ENCODE measurements at places on chromosomes 6 and 20. TPM values are rescaled to one million over a fixed set of nuclear protein-coding genes. Genes with fewer than 3 reads are reported as not detected.

DNA sequence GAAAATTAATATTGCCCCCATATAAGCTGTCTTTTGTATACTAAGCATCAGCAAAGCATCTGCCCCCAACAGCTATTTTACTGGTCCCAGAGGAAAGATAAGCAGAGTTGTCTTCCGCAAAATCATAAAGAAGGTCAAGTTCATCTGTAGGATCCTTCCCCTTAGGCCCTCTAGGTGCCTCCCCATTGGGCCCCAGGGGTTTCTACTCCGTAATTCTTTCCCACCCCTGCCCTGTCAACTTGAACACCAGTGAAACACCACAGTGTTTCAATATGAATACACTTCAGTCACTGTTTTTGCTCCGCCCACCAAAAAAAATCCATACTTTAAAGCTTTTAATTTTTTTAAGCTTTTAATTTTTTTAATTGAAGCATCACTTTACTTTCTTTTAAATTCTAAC is 159.2 kb downstream of the ATXN1 start:
- no peak for DNase-seq

GRCh38 chr6:138498629-138499302 is 528 bp downstream of the NHSL1 start:
- no peak for DNase-seq

- no peak for DNase-seq
Measured at GRCh38 chr6:15063253-15063853, 182.5 kb upstream of the JARID2 start.

GRCh38 chr6:127791779-127792528 is 108.9 kb downstream of the THEMIS start:
- no peak for DNase-seq

- no peak for DNase-seq
Measured at GRCh38 chr6:139164001-139164400, 29.1 kb downstream of the HECA start.

- no peak for DNase-seq
Measured at GRCh38 chr20:44153636-44154043, 33.3 kb downstream of the JPH2 start.

GRCh38 chr6:81984599-81984998 is 232.1 kb upstream of the TENT5A start:
- DNase-seq = no peak

- no peak for DNase-seq
Measured at GRCh38 chr20:40205971-40206370, 483.1 kb downstream of the MAFB start.

DNA sequence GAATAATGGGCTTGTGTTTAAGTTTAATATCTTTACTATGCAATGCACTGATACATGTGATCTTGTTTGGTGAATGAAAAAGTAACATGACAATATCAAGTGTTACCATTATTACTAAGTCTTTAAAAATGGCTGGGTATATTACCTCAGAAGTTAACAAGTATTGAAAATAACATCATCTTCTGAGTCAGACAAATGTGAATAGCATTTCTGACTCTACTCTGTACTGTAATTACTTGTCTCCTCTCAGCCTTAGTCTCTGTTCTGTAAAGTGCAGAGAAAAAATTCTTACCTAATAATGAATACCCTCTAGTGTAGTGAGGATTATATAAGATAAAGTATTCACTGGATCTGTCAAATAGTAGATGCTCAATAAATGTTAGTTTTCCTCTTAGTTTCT is 47.0 kb upstream of the GCLC start:
- no peak for DNase-seq

- DNase-seq = no peak
Measured at GRCh38 chr6:1747003-1747402, 137.3 kb downstream of the FOXC1 start.

- DNase-seq = peak; percentile 72
Measured at GRCh38 chr20:35511814-35512420, 17.5 kb downstream of the C20orf173 start.

DNA sequence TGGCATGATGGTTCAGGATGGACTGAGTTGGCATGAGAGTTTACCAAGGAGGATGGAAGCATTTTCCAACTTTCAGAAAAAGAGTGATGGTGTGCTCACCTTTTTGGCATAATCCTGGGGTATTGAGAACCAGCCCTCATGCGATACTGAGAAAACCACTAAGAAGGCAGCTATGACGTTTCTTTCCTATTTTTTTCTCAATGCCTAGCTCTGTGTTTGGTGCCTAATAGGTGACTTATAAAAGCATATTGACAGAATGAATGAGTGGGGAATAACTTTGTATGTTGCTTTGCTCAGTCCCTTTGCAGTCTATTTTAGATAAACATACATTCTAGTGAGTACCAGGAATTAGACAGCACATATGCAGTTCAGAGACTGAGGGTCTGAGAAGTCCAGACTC is 816.3 kb downstream of the DHX35 start:
- DNase-seq = no peak

DNA sequence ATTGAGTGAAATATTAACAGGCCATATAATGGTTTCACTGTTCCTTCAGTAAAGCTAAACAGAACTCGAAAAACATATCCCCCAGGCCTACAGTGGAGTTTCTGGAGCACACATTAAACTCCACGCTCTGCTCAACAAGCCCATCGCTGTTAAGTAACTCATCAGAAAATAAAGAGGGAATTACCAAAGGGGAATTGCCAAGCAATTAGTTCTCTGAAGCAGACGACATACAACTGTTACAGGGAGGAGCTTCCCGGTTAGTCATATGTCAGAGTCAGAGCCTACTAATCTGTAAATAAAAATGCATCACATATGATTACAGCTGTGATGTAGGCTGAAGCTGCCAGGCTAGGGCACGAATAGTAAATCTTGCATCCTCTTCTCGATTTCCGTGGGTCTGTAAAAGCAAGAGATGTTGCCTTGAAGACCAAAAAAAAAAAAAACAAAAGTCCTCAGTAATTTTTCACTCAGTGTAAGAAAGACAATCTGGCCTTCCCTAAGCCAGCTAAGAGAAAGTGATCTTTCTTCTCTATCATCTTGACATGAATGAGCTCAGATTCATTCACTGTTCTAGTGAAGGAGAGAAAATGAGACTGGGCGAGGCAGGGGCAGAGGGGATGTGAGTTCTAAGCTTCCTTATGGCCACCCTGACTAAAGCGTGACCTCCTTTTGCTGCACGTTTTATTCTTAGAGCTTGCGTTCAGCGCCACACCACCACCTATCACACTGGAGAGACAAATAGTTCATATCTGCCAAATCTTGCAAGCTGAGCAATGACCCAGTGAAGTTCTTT is 13.8 kb downstream of the ATXN1 start:
- DNase-seq = peak; percentile 73

- DNase-seq = no peak
Measured at GRCh38 chr20:52747845-52748284, 224.3 kb upstream of the TSHZ2 start.

GRCh38 chr6:159169193-159169555 is at the start of gene FNDC1:
Gene FNDC1, plus strand, starts transcription at chr6:159169400. Its CDS starts 197 bp downstream, at chr6:159169597.
- DNase-seq = peak; percentile 40

DNA sequence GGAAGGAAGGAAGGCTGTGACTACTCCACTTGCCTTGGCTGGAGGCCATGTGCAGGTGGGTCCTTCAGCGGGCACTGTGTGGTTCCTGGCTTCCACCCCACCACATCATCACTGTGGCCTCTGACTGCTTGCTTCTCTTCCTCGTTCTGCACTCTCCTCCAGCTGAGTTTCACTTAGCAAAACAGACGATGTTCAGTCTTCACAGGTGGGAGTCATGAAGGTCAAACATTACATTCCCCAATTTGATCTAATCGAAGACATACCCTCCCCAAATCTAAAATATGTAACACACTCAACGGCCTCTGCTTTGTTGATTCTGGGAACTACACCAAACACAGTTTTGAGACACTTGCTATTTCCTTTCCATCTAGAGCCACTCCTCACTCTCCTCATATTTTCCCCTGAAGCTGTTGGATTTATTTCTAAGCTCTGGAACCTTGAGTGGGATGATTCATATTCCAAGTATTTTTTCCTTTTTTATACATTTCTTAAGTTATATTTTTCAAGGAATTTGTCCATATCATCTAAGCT is 132.5 kb upstream of the FOXA2 start:
- no peak for DNase-seq

GRCh38 chr6:1479095-1479494 is 89.7 kb downstream of the FOXF2 start:
- no peak for DNase-seq

- peak; percentile 7 for DNase-seq
Measured at GRCh38 chr6:111481836-111482187, 1.2 kb downstream of the REV3L start.

DNA sequence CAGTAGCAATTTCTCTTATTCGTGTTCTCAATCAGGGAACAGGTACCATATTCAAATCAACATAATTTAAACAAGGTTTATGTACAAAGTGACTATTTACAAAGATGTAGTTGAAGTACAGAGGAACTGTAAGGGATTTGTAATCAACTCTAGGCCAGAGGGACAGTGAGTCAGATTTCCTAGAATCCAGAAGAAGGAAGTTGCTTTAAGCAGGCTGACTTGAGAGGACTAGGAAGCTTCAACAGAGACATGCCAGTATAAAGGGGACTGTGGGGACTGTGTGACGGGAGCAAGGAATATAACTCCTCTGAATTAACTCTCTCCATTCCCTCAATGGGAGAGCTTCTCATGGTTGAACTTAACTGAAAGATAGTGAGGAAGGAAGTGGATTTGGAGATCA is 427.4 kb upstream of the JAG1 start:
- no peak for DNase-seq

- no peak for DNase-seq
Measured at GRCh38 chr20:35918021-35918420, 36.3 kb downstream of the SCAND1 start.

GRCh38 chr6:37702314-37702713 is 4.6 kb upstream of the MDGA1 start:
- DNase-seq = no peak

DNA sequence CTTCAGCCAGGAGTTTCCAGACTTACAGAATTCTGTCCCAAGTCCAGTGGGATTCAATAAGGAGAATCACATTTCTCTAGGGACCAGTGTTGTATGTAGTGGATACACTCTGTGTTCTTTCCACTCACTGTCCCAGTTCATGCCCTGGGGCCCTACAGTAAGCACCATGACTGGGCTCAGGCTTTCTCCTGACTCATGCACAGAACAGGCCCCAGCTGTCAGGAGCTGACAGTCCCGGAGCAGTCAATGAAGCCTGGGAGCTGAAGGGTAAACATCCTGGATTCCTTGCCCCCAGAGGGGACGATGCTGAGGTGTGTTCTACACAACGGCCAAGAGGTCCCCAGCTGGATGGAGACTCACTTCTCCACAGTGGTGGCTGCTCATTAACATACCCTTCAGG is 40.2 kb upstream of the LRFN2 start:
- no peak for DNase-seq

DNA sequence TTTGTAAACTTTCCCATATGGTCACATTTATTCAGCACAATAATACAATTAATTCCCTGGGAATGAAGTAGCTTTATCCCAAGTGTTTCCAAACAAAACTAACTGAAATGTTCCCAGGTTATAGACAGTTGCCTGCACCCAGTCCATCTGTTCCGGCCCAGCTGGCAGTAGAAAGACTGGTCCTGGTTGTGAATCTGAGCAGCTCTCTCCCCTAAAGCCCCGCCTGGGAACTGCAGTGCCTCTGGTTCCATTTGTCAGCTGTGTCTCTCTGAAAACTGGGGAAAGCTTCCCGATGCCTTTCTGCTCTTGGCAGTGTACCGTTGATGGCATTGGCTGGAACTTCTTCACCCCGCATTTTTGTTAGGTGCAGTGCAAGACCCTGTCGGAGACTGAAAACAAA is 8.7 kb downstream of the MTHFD1L start:
- DNase-seq = peak; percentile 95

- DNase-seq = peak; percentile 79
Measured at GRCh38 chr20:47358039-47358671, 1.7 kb upstream of the ZMYND8 start.

WFDC5 gene
- polyA plus RNA-seq = not detected

GDAP1L1 gene
- polyA plus RNA-seq = 137 TPM

GSTA1 gene
- not detected for polyA plus RNA-seq

ZNF322 gene
- 8.6 TPM for polyA plus RNA-seq

RANBP9 gene
- 61.8 TPM for polyA plus RNA-seq

LY86 gene
- 3.6 TPM for polyA plus RNA-seq

NR2E1 gene
- polyA plus RNA-seq = 3.0 TPM

SRSF12 gene
- 5.8 TPM for polyA plus RNA-seq

CD93 gene
- polyA plus RNA-seq = 8.5 TPM

PPP2R5D gene
- 120 TPM for polyA plus RNA-seq

TRERF1 gene
- 4.9 TPM for polyA plus RNA-seq

TGM3 gene
- 0.24 TPM for polyA plus RNA-seq

TPX2 gene
- polyA plus RNA-seq = 150 TPM
